ENCODE measurements at places on chromosomes 1 and 21.

- DNase-seq: no peak
These were observed 465.4 kb upstream of the PBX1 start for GRCh38 chr1:164093543-164093942.

GRCh38 chr1:233470741-233471499 lies 143.0 kb upstream of the KCNK1 start:
- DNase-seq: peak; percentile 16

GRCh38 chr21:38042246-38042645 lies 126.0 kb upstream of the KCNJ6 start:
- no peak for DNase-seq

GRCh38 chr1:53956308-53957168 lies 10.4 kb downstream of the LRRC42 start:
- DNase-seq: peak; percentile 32

GRCh38 chr1:226736001-226736907 lies 2.8 kb downstream of the ITPKB start:
- DNase-seq: no peak

DNA sequence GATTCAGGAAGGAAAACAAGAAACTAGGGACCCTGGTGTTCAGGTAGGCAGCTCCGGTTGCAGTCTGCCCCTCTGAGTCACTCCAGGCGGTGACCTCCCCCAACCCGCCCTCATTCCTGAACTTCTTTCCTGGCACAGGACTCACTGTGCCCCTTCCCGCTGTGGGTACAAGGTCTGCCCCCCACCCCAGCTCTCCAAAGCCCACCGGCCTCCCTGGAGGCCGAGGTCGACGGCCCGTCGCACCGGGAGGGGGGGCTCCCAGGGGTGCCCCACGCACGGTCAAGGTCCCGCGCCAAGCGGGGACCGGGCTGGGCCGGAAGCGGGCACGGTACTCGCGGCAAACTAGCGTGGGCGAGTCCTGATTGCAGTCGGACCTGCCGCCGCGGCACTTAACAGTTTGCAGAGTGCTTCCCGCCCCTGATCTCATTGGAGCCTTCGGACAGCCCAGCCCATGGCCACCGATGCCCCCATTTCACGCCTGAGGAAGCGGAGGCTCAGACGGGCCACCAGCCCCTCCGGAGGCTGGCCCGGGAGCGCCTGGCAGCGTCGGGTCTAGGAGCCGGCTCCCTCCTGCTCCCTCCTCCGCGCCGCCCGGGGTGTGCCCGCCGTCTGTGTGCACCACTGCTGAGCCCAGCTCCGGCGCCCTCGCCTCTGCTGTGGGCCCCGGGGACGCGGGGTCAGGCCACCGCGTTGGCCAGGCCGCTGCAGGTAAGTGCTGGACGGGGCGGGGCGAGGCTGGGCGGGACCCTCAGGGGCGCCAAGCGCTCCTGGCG lies at the start of gene GJB3:
Gene GJB3, plus strand, starts transcription at position 144 of the 773 bp plus-strand sequence. CDS start 3,549 bp downstream, outside the sequence.
- DNase-seq: no peak

- DNase-seq: no peak
These were observed 18.1 kb upstream of the GALNT2 start for GRCh38 chr1:230048922-230049321.

DNA sequence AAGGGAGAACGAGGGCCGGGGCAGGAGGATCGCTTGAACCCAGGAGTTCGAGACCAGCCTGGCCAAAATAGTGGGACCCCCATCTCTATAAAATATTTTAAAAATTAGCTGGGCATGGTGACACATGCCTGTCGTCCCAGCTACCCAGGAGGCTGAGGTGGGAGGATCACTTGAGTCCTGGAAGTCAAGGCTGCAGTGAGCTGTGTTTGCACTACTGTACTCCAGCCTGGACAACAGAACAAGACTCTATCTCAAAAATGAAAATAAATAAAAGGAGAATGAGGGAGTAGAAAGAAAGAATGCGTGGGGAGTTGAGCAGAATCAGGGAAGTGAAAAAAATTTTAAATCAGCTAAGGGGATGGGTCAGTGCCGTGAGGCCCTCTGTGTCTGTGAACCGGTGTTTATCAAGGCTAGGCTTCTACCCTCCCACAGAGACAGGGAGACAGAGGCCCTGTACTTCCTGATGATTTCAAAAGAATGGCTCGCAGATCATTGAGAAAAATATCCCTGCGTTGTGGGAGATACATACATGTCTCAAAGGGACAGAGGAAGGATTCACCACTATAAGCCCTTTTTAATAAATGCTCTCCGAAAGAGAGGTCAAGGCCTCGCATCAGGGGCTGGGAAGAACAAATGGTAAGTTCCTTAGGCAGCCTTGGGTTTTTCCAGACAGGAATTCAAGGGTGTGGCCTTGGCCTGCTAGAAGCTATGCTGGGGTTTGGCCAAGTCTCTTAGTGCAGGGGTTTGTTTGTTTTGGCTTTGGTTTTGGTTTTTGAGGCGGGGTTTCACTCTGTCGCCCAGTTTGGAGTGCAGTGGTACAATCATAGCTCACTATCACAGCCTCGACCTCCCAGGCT lies 20.7 kb downstream of the IL10RB start:
- peak; percentile 48 for DNase-seq

DNA sequence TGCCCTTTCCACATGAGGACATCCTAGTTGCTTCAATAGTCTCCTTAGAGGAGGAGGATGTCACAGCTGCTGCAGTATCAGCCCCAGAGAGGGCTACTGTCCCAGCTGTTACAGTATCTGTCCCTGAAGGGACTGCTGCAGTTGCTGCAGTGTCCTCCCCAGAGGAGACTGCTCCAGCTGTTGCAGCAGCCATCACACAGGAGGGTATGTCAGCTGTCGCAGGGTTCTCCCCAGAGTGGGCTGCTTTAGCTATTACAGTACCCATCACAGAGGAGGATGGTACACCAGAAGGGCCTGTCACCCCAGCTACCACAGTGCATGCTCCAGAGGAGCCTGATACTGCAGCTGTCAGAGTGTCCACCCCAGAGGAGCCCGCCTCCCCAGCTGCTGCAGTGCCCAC lies 78.5 kb upstream of the BMP8A start:
- no peak for DNase-seq

DNA sequence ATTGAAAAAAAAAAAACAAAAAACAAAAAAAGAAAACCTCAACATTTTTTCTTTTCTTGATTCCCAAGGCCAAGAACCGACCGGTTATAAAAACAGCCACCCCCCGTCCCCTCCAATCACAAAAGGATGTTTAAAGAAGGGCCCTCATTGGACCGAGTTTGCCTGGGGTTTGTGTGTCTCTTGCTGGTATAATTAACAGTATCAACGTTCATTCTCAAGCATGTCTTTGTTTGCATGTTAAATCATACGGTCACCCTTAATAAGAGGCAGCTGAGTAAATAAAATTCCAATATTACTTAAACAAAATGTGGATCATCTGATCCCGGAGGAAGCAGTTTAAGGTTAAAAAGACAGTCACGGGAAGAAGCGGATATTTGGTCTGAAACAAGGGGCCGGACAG lies 201.1 kb downstream of the PRDM2 start:
- DNase-seq: no peak

DNA sequence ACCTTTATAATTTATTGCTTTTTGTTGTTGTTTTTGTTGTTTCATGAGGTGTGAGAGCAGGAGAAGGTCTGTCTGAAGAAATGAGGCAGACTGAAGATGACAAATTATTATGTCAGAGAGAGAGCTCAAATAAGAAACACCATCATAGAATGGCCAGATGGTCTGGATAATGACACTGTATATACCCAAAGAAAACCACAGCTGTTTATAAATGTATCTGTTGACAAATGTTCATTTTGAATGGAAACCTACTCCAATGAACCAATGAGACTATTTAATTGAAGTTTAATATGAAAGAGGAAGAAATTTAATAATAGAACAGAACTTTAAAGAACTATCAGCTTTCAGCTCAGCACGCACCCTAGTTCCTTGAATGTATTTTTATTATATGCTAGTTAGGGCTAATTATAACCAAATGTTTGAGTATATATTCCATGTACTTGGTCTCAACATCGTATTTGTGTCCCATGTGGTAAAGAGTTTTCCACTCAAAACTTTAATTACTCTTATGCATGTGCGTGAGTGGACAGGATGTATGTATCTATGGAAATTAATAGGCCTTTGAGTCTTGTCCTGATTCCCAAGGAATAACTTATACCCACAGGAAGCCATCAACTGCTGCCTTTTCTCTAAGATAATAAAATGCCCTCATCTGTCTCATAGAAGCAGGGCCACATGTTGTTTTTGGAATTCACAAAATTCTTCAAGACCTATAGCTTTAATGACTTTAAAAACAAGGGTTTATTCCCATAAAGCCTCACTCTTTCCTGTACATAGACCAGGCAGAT lies 202.7 kb downstream of the KCNK2 start:
- no peak for DNase-seq

DNA sequence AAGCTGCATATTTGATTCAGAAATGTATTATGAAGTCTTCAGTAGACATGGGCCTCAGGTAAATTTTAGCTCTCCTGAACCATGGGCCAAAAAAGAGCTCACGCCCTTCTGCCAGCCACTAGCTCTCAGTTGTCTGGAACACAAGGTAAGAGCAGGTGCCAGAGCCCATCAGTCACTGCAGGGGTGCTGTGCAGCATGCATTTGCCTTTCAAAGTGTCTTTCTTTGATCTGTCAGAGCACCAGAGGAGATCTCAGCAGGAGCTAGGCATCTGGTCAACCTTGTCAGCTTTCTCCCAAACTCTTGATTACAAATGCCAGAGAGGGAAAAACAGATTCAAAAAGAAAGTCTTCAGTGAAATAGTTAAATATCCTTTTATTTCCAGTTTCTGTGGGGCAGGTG lies 332.3 kb downstream of the COL11A1 start:
- no peak for DNase-seq

DNA sequence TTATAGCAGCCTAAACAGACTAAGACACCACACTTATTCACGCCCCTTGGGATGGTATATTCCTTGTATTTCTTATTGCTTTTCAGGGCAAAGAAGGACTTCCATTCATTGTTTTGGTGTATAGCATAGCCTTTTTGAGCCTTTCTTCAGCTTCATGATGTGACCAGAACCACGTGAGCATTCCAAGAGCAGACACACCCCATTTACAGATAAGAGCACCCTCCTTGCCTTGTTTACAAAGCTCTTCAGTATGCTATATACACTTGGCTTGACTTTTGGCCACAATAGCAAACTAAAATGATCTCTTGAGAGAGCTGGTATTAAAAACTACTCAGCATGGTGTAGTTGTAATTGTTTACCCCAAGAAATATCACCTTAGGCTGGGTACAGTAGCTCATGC lies 78.7 kb downstream of the PIK3R3 start:
- no peak for DNase-seq

DNA sequence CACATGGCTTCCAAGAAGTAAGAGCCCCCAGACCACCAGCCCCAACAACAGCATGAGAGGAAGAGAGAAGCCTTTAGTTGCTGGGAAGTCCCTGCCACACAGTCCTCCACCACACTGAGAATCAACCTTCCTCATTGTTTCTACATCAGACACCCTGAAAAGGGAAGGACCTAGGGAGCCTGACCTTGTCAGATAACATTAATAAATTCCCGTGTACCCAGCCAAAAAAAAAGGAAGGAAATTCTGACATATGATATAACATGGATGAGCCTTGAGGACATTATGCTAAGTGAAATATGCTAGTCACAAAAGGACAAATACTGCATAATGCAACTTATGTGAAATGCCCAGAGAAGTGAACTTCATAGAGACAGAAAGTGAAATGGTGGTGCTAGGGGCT lies 65.6 kb upstream of the ARHGAP29 start:
- no peak for DNase-seq

DNA sequence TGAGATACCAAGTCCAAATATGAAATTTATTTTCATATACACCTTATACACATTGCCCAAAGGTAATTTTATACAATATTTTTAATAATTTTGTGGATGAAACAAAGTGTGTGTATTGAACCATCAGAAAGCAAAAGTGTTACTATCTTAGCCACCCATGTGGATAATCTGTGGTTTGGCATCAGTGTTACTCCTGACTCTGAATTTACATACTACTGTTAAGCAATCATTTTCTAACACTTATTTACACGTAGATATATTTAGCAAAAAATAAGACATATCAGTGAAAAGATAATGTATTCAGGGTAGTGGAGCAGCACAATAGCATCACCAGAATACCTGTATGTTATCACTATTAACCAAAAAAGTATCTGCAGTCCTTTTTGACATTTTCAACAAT lies 23.8 kb downstream of the DENND2D start:
- no peak for DNase-seq

- DNase-seq: no peak
These were observed 1212.3 kb upstream of the NCAM2 start for GRCh38 chr21:19785941-19786340.

GRCh38 chr1:58839846-58840835 lies 56.3 kb upstream of the JUN start:
- DNase-seq: no peak

DNA sequence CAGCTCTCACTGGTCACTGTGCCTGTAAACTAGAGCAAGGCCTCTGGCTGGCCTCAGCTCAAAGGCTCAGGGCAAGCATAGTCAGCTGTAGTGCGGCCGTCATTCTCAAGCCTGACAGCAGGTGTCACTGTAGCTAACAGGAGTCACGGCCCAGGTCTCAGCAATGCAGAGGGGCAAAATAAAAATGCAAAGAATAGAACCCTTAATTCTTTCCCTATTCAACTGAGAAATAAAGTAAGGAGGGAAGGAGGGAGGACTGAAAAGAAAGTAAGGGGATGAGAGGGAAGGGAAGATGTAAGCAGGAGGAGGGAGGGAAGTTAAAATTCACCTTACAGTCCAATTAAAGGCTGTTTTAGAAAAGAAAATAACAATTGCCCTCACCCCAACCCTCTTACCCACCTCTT lies 106.1 kb downstream of the KIAA0319L start:
- peak; percentile 83 for DNase-seq

- no peak for DNase-seq
These were observed 59.7 kb downstream of the INKA2 start for GRCh38 chr1:111679541-111679940.

GRCh38 chr1:26009796-26010447 lies 11.7 kb upstream of the EXTL1 start:
- peak; percentile 10 for DNase-seq

GRCh38 chr1:10649517-10650201 lies 146.8 kb downstream of the CASZ1 start:
- no peak for DNase-seq

DNA sequence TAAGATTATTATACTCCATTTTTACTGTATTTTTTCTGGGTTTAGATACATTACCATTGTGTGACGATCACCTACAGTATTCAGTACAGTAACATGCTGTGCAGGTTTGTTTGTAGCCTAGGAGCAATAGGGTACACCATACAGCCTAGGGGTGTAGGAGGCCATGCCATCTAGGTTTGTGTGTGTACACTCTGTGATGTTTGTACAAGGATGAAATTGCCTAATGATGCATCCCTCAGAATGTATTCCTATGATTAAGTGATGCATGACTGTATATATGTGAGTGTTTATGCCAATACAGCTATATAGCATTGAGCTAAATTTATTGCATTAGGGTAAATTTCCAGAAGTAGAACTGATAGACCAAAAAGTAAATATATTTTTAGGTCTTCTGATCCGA lies 23.3 kb downstream of the TUFT1 start:
- DNase-seq: no peak

All from HAP-1 (cell line).